Stimulated activated CD8-positive, alpha-beta memory T cell treated with anti-CD3 and anti-CD28 coated beads, Interleukin-4, amount 100 ng/mL, for 1 hour (primary cell): ENCODE measurements at places on chromosomes 12 and 14.

DNA sequence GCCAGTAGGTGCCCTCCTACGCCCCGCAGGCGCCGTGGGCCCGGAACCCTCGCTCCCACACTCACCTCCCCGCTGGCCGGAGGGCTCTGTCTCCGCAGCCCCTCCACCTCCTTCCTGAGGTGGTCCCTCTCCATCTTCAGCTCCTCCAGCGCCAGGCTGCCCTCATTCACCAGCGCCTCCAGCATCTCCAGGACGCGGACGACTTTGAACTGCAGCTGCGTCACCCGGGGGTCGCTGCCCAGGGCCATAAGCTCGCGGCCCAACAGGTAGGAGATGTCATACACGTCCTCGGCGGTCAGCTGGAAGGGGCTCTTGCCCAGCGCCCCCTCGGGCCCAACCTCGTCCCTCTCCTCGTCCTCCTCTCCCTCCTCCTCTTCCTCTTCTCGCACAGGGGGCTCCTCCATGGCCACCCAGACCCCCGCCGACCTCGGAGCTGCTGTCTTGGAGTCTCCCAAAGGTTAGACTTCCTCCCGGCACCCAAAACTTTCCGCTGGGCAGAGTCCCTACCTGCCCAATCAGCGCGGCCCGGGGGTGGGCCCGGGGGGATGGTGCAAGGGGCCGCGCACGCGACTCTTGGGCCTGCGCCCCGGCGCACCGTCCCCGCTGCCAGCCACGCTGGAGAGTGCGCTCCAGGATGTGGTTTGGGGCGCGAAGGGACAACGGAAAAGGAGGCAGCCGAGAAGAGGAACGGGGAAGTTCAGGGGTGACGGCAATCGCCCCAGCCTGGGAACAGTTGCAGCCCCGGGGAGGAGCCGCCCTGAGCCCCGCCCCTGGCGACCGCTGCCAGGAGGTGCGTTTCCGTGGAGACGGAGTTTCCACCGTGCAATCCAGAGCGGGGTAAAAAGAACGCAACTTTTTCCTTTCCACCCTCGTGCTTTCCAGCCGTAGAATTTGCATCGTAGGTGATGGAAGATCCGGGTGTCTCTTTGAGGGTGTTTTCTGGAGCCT, at the start of gene RILPL2:
Gene RILPL2 (minus strand): TSS at position 668 of the 948 bp plus-strand sequence. CDS start 264 bp downstream, at position 404.
- peak; percentile 86 for DNase-seq

DNA sequence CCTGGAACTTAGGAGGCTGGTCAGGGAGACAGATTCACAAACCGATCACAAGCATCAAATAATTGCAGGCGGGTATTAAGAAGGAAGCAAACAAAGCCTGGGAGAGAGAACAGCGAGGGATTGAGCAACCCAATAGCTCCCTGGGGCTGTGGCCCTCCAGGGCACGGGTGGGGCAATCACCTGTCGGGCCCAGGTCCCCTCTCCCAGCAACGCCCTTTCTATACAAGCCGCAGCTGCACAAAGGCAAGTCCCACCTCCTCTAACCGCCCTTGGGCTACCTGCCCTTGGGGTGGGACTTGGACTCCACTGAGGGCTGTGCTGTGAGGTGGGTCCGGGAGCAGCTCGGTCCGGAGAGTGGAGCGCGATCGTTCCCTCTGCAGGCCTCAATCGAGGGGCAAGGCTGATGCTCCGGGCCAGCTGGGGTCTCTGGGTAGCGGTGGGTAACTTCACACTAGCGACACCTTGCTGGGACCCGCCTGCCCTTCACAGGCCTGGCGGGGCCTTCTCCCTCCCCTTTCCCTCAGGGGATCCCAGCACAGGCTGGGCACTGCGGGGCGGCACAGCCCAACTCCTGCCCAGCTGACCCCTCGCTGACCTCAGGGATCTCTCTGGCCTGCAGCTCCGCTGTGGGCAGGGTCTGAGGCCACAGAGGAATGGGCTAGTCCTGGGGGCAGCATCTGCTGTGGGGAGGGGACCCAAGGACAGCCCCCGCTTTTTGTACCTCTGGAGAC, 8.0 kb downstream of the PHB2 start:
- DNase-seq, result no peak

GRCh38 chr14:68564826-68565759, 227.8 kb downstream of the ZFP36L1 start:
- no peak for DNase-seq

GRCh38 chr14:26729851-26730250, 132.0 kb upstream of the NOVA1 start:
- DNase-seq, result no peak

DNA sequence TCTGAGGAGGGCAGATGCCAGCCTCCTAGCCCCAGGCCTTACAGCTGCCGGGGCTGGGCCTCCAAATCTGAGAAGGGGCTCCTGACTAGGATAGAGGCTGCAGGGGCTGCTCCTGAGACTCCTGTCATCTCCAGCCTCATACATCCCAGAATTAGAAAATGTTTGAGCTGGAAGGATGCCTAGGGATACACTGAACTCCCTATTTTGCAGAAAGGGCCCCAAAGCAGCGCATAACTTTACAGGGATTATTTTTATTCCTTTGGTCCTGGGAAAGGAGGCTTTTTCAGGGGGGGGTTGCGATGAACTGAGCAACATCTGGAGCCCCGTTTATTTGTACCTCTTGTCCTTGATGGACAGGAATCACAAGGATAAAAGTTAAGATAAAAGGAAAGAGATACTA, 35.9 kb upstream of the SLC38A2 start:
- no peak for DNase-seq
